Neural crest cell (in vitro differentiated cells): ENCODE measurements at places on chromosomes 16 and 17.

- no peak for DNase-seq
Measured at GRCh38 chr17:72064606-72065193, 56.1 kb upstream of the SOX9 start.

DNA sequence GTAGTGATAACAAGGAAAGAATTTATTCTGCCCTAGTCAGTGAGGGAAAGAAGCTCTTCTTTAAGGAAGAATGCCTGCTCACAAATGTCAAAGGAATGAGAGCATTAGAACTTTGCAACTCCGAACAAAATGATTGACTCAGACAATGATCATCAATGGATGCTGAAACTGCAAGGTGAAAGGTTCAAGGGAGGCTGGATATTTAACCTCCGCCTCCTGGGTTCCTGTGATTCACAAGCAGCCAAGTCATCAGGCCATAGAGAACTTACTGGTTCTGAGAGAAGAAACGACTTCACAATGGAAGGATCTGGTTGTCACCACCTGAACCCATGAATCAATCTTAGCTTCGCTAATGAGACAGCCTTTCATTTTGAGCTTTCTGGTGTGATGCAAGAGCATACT is 16.0 kb upstream of the SCNN1B start:
- no peak for DNase-seq

DNA sequence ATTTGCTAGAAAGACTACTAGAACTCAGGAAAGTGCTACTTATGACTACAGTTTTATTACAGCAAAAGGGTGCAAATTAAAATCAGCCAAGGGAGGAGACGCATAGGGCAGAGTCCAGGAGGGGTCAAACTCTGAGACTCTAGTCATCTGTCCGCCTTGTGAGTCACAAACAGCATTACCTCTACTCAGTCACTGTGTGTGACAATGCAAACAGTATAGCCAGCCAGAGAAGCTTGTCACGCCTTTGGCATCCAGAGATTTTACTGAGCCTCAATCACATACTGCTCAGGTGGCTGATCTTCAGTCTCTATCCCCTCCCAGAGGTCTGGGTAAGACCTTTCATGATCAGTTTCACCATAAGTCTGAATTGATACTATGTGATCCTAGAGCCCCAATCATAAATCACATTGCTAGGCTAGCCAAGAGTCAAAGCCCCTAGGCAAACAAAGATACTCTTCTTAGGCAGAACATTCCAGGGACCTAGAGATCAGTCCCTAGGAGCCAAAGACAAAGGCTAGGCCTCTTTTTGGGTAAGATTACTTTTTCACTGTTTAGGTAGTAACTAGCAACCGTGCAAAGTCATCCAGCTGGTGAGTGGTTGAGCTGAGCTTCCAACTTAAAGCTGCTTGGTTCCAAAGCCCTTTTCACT is 48.8 kb upstream of the CLEC19A start:
- no peak for DNase-seq

DNA sequence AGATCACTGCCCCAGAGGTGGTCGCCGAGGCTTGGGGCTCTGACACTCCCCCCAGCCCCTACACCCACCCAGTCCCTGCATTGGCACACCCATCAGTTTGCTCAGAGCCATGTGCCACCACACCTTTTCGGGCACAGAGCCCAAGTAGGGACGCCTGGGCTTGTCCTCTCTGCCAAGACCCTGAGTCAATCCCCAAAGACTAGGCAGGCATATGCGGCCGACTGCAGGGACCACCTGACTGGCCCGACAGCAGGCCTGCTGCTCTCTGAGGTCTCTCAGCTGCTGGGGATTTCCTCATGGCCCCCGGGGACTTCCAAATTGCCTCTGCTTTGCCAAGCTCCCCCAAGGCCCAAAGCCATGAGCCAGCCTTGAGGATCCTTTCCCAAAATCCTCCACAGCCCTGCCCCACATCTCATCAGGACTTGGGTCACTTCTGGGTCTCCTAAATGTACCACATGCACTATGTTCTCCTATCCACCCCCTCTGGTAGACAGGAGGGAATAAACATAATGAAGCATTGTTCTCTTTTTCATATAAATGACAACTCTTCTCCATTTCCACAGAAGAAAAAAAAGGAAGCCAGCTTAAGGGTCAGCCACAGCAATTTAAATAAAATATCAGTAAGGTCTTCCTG is 30.6 kb downstream of the MYO18A start:
- no peak for DNase-seq

- DNase-seq = no peak
Measured at GRCh38 chr17:69267219-69267618, 38.6 kb upstream of the ABCA10 start.

DNA sequence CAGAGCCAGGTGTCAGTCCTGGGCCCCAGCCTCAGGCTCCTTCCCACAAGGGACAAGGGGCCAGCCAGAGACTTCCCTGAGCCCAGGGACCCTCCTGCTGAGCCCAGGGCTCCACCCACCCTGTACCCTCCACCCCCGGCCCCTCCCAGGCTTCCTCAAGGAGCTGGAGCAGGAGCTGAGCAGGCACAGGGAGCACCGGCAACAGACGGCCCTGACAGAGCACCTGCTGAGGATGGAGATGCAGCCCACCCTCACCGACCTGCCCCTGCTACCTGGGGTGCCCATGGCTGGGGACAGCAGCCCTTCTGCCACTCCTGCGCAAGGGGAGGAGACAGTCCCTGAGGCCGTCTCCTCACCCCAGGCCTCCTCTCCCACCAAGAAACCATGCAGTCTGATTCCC is 4.5 kb downstream of the SCRN2 start:
- DNase-seq = no peak

- DNase-seq = no peak
Measured at GRCh38 chr17:56114469-56114868, 38.8 kb upstream of the ANKFN1 start.

DNA sequence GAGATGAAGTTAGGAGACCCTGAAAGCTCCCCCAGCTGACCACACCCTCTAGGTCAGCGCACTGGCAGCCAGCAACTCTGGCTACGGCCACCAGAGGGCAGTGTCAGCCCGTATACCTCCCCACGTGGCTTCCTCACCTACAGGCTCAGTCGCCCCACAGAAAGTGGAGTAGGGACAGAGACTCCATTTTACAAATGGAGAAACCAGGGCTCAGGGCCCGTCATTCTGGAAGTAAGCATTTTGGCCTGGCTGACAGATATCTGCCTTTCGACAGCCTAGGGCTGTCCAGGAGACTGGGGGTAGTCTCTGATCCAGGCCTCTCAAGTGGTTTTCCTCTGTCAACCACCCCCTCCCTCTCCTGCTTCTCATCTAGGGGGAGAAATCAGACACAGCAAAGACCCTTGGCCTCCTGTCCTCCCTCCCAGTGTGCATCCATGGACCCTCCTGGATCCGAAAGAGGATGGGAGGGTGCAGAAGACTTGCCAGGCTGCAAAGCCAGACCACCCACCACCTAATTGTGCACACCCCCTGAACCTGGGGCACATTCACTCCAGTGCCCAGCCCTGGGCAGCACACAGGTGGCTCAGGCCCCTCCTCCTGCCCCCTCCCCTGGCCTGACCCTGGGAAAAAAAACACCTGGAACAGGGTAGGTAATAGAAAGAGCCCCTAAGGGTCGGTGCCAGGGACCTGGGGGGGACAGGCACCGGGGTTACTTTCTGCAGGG is 3.8 kb upstream of the HAP1 start:
- peak; percentile 87 for DNase-seq

DNA sequence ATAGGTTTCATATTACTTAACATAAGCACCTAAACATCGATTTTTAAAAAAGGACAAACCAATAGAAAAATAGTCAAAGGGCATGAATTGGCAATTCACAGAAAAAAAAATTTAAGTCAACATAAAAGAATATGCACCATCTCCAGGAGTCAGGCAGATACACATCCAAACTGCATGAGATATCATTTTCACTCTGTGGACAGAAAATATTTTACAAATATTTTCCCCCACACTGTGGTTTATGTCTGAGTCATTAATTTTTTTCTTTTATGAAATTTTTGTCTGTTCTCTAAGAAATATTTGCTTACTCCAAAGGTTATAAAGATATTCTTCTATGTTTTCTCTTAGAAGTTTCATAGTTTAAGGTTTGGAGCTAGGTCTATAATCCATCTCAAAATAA is 74.4 kb upstream of the DNAH17 start:
- DNase-seq = no peak

DNA sequence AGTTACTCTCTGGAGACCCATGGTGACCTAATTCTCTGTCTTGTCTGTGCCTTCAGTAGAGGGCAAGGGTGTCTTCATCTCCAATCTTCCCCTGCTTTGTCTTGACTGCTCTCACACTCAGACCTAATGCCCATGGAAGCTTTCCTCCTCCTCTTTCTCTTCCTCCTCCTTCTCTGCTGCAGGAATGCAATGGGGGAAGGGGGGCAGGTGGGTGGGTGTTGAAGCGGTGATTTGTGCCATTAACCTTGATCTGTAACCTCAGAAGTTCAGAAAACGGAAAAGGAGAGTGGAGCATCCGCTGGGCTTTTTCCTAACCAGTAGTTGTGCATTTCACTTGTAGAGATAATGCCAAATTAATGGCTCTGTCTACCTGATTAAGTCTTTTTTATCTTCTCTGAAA is 172.3 kb upstream of the CDH11 start:
- DNase-seq = no peak
